Esophagus squamous epithelium (tissue), 5 donors: ENCODE measurements at places on chromosomes 12 and 14.

GRCh38 chr14:94775871-94776210, 5.9 kb upstream of the GSC start:
- no peak for DNase-seq

GRCh38 chr14:104072586-104072985, 12.9 kb upstream of the ASPG start:
- no peak for DNase-seq

DNA sequence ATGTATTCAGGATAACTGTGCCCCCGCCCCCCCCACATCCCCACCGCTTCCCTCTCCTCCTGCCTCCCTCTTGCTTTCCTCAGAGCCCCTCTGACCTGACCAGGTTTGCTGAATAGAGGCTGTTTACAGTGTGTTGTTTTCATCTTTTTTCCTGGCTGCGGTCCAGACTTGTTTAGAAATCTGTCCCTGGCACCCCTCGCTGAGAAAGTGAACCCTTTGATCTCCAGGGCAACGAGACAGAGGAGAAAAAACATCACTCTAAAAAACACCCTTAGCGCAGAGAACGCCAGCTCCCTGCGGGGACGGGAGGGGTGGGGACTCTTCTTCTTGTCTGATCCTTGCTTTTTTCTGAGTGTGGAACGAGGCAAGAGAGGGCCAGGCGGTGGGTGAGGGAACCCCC, 22.5 kb downstream of the SDS start:
- DNase-seq, result no peak

DNA sequence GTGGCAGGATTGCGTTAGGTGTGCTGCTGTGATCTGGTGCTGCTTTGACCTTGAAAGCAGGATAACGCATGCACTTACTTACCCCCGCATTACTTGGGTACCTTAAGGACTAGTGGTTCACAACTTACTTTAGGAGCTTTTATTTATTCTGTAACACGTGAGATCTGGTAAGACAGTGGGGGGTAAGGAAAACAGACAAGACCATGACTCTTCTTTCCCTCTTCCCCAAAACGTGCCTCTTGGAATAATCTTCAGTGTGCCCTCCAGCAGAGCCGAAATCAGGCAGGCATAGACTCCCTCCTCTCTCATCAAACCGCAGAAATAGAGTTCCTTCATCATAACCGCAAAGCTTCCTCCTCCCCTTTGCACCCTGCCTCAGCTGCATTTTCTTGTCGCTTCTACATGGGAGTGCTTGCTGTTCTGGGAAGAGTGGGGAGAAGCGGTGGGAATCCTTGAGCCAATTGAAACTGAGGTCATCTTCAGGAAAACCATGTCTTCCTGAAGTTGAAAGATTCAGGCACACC, 43.4 kb downstream of the RAD52 start:
- DNase-seq, result no peak

DNA sequence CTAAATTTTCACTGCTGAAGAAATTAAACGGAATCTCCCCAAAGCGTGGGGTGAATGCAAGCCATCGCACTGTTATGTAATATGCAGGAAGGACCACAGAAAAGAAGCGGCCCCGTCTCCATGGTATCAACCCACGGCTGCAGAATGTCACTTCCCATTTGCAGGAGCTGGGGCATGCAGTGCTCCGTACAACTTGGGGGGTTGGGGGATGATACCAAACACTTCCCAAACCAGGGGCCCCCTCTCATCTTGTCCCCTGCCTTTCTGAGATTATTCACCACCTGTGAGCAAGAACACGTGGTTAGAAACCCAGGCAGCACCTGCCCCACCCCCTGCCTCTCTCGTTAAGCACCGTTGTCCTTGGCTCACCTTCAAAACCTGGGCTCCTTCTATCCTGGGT, 505.1 kb upstream of the TMEM132C start:
- no peak for DNase-seq

- no peak for DNase-seq
Observed at GRCh38 chr14:51024377-51024776, 70.5 kb downstream of the TRIM9 start.

DNA sequence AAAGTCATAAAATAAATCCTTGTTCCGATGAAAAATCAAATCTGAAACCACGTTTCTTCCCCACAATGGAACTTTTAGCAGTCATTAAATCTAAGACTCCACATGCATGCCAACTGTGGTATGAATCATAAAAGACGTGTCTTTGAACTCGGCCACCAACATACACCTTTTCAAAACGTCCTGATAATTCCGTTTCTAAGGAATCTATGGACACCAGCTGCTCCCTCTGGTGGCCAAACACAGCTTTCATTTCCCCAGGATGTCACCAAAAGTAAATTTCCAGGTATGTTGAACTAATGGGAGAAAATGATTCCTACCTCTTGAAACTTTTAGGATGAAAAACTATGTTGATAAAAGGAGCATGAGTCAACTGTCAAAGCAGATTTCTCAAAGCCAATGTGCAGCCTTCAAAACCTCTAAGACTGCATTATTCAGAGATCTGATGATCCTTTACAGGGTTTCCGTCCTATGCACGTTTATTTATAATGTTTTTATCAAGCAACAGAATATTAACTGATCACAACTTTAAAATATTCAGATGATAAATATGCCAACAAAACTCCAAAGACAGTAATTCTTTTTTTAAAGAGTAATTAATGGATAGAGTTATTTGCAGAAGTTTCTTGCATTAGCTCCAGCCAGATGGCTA, 96.2 kb downstream of the CIT start:
- no peak for DNase-seq

DNA sequence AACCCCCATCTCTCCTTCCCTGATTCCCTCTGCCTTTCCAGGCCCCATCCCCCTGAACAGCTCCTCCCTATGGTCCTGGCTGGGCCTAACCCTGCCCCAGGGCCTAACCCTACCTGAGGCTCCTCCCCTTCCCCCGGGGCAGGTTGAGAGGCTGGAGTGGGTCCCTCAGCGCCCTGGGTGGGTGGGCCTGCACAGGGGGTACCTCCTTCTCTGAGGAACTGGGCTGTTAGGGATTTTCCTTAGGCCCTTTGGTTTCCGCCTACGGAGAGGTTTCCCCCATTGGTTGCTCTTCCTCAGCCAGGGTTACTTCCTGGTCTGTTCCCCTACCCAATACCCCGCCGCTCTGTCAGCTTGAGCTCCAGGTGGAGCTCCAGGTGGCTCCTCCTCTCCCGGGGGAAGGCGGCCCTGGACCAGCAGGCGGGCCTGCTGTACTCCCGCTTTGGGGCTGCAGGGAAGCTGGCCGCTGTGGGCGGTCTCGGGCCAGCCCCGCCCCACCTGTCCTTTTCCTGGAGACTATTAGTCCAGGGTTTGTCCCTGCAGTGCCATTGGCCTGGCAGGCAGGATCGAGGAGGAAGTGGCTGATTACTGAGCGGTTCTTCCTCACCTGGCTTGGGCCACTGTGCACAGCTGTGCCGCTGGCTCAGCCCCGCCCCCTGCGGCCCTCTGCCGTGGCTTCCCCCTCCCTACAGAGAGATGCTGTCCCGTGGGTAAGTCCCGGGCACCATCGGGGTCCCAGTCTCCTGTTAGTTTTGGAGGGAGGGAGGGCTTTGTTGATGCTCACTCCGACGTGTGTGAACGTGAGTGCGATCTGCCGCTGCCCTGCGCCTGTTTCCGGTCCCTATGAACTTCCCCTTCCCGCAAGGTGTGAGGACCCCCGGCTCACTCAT, 2.5 kb downstream of the C12orf57 start:
- no peak for DNase-seq

DNA sequence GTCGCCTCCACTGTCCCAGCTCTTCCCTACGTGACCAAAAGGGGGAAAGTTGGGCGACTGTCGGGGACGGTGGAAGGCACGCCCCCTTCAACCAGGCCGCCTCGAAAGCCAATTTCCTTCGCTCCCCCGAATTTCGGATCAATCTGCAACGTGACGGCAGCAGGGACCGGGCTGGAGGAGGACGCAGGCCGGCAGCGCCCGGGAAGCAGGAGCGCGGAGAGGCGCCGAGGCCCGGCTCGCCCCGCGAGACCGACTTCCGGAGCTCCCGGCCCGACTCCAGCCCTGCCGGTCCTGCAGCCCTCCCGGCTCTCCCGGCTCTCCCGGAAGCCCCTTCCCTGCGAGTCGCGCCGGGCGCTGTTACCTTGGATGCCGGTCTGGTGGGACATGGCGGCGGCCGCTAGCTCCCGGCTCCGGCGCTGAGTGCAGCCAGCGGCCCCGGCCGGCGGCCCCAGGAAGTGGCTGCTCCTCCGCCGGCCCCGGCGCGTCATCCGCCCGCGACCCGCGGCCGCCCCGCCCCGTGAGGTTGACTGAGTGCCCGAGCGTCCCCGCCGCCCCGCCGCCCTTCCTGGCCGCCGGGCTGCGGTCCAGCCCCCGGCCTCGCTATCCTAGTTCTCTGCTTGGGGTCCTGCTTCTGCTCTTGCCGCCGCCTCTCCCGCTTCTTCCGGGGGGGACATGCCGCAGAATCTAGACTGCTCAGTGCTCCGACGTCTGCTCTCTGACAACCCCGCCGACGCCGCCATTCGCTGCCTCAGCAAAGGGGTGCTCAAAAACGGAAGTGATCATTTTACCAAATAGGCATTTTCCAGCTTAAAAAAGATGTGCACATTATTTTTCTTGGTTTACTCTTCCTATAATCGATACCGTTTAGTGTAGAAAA, at the start of gene TWF1:
TSS of gene TWF1 (minus strand) at position 458 of the 877 bp plus-strand sequence. CDS start at position 386, 72 bp downstream.
- DNase-seq, result peak; percentile 45

GRCh38 chr12:107668320-107669098, 17.1 kb upstream of the PWP1 start:
- DNase-seq, result no peak

GRCh38 chr14:91964724-91965123, 17.2 kb upstream of the FBLN5 start:
- DNase-seq, result no peak

DNA sequence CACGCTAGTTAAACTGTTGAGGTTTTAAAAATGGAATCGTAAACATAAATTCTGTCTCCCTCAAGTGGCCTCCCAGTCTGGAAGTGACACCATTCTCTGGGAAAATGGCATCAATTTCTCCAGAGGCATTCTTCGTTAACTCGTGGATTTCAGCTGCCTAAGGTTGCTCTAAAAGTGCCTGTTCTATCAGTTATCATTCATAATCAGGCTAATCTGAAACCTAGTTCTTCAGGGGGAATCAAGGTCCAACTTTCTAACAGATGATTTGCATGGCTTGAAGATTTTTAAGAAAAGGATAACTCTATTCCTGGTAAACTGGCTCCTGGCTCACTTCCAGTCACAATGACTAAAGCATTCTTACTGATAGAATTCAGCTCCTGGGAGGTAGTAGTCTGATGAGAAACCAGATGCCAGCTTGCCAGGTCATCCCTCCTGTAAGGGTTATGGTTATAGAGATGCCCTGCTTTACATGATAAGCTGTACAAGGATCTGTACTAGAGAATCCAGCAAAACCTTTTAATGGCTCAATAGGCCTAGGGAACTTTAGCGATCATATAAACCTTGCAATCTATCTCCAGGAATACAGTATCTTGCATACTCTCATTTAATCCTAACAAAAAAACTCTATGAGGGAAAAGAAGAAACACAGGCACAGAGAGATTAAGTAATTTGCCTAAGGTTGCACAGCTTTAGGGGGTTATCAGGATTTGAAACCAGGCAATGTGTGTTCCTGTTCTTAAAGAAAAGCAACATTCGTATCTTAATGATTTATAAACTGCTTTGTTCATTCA, 1.5 kb downstream of the L3HYPDH start:
- DNase-seq, result no peak

GRCh38 chr12:101047652-101048051, 162.4 kb downstream of the SLC5A8 start:
- DNase-seq, result no peak

GRCh38 chr14:49497725-49498348, 88.3 kb downstream of the RPS29 start:
- DNase-seq, result no peak

- no peak for DNase-seq
Observed at GRCh38 chr14:31243860-31244259, 36.3 kb upstream of the HECTD1 start.

DNA sequence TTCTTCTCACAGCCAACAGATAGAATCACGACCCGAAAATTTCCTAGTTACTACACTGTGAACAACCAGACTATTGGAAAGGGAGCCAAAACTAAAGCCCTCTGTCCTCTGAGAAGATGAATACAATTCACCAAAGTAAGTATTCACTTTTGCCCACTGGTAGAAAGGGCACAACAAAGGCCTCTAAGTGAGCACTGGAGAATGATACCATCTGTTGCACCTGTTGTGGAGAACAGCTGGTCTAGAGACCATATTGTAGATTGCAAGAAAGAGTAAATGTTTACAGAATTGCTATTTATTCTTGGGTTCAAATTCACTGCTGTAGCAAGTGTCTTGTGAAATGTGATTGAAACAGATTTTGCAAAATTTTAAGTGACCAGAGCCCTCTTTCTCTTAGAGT, 46.9 kb upstream of the ANO6 start:
- no peak for DNase-seq

- DNase-seq, result no peak
Observed at GRCh38 chr12:27237790-27238771, 6.0 kb upstream of the STK38L start.

DNA sequence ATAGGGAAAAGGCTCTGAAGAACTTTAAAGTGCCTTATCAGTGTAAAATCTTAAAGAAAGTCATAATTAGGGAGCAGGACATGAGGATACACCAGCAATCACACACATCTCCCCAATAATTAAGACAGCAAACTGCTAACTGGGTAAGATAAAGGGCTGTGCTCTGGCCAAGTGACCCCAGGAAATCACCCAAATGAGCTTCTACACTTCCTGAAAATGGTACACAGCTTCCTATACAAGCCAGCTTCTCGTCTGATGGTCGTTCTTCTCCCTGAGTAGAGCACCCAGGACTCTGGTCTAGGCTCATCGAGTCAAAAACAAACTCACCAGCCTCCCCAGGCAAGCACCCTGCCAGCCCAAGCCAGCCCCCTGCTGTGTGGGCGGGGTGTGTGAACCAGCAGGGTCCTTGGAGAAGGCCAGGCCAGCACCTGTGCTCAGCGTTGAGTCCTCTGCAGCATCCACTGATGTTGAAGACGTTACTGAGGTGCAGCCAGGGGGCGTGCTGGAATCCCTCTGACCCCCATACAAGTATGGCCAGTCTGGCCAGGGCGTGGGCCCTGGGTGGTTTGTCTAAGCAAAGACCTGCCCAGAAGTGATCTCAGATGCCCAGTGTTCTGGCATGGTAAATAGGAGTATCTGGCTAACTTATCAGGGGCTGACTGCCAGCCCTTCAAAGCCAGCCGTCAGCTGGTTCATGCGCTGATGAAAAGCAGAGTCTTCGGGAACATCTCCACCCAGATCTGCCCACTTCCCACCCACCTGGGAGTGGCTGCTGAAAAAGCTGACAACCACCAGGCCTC, 41.4 kb downstream of the ACTN1 start:
- no peak for DNase-seq

DNA sequence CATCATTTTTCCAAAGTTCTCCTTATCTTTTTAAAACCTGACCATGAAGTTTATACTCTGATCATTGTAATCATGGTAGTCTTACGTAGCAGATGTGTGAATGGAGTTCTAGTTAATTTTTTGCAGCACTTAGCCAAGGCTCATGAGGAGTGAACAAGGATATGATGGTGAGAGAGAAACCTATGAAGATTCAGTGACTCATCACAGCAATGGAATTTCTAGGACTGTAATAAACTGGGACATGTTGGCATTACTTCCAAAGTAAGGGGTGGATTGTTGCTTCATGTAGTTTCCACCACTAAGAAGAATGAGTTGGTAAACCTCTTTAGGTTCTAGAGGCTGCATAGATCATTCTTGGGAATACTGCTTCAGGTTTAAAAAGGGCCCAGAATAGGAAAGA, 102.7 kb downstream of the LRRIQ1 start:
- no peak for DNase-seq

- no peak for DNase-seq
Observed at GRCh38 chr12:65152012-65152411, 17.4 kb upstream of the LEMD3 start.

- no peak for DNase-seq
Observed at GRCh38 chr12:93892423-93893268, 215.5 kb downstream of the CRADD start.
